ENCODE measurements at places on chromosomes 5 and 9.

GRCh38 chr9:121876255-121876654, 216.9 kb downstream of the TTLL11 start:
- no peak for ATAC-seq
- H3K36me3 ChIP-seq: no peaks in the 10 kb centered on the region
- no peak overlapping the region for H3K27ac ChIP-seq
- no peak overlapping the region for H3K4me3 ChIP-seq

DNA sequence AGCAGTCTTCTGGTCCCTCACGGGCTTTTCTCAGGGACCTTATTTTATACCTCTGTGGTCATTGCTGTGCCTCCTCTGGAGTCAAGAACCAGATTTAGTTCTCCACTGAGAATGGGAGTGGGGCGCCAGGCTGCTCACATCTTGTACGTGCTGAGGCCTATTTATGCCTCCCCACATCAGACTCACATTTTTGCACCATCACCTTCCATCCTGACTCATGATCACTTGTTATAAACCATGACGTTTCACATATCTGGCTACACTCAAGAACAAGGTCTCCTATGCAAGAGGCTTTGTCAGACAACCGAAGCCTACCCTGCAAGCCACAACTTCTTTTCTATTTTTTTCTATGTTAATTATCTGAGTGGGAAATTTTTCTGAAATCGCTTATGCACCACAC, 10.7 kb downstream of the PRUNE2 start:
- no peak overlapping the region for H3K4me3 ChIP-seq
- no peak for ATAC-seq
- peaks cover 11% of the 10 kb centered on the region for H3K27me3 ChIP-seq

DNA sequence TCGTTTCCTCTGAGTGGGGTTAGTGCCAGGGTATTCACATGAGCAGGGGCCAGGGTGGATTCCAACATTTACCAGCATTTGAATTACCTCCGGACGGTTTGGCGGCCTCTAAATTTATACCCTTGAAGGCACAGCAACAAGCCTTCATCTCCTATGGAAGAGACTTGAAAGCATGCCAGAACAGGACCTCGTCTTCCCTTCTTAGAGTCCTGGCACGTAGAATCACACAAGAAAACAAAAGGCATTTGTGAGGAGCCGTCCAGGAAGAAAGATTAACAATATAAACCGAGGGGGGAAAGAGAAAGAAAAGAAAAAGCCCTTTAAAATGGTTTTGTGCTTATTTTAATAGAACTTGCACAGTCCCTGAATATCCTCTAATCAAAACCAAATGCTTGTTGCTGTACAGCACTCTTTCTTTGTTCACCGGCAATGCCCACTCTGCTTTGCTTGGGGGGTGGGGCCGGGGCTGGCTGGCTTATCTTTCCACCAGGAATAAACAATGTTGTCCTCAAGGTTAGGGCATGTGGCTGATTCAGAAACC, 575.8 kb upstream of the ZNF462 start:
- H3K4me3 ChIP-seq: no peak overlapping the region
- H3K36me3 ChIP-seq: no peaks in the 10 kb centered on the region
- ATAC-seq: no peak
- no peaks in the 10 kb centered on the region for H3K27me3 ChIP-seq

DNA sequence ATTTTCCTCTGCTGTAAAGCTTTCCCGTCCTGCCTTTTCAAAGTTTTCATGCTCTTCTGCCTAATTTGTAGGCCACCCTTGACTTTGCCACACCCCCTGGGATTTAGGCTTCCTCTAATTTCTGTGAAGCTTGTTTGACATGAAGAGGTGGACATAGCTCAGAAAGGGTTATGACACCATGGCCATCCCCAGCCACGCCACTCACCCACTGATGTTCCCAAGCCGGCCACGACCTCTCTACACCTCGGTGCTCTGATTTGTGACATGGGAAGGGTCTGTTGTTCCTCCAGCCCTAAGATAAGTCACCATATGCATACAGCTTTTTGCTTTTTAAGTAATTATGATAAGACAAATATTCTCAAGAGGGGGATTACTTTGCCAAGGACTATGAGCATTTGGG, 139.5 kb downstream of the BARX1 start:
- H3K4me3 ChIP-seq: no peak overlapping the region
- no peaks in the 10 kb centered on the region for H3K36me3 ChIP-seq
- H3K27me3 ChIP-seq: peaks cover 30% of the 10 kb centered on the region
- no peak overlapping the region for H3K27ac ChIP-seq
- ATAC-seq: no peak

GRCh38 chr9:93096131-93096802, at the start of gene CARD19:
Gene CARD19, plus strand, starts transcription at chr9:93096217. Its CDS starts 129 bp downstream, at chr9:93096346.
- peak within 1 kb of the TSS; percentile 88 for H3K4me3 ChIP-seq
- peaks cover 12% of the 10 kb centered on the region for H3K36me3 ChIP-seq
- H3K27ac ChIP-seq: peak within 1 kb of the TSS; percentile 98
- H3K27me3 ChIP-seq: no peaks in the 10 kb centered on the region
- peak; percentile 6 for ATAC-seq
- peaks cover 54% of the 10 kb centered on the region for H3K4me1 ChIP-seq
